ENCODE measurements at places on chromosomes 7 and 10.

- no peak for DNase-seq
These were observed 261.3 kb downstream of the TCERG1L start for GRCh38 chr10:131050162-131050766.

- DNase-seq: no peak
These were observed 118.1 kb downstream of the SEMA3D start for GRCh38 chr7:85068799-85069198.

DNA sequence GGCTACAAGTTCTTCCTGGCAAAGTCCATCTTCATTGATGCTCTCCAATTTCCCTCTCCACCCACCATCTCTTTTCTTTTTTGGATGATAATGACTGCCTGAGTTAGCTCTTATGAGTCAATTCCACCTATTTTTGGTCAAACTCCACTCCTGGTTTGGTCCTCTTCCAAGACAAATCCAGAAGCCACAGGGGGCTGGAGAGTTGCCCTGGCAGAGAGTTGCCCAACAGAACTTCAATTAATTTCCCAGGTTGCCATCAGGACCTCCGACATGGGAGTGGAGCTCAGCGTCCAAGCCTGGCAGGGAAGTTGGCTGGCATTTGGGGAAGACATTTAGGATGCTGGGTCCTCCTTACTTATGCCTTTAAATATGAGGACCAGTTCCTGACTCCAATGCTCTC lies 29.2 kb upstream of the KCNMA1 start:
- no peak for DNase-seq

- DNase-seq: no peak
These were observed 5.4 kb upstream of the CEP41 start for GRCh38 chr7:130446259-130446658.

DNA sequence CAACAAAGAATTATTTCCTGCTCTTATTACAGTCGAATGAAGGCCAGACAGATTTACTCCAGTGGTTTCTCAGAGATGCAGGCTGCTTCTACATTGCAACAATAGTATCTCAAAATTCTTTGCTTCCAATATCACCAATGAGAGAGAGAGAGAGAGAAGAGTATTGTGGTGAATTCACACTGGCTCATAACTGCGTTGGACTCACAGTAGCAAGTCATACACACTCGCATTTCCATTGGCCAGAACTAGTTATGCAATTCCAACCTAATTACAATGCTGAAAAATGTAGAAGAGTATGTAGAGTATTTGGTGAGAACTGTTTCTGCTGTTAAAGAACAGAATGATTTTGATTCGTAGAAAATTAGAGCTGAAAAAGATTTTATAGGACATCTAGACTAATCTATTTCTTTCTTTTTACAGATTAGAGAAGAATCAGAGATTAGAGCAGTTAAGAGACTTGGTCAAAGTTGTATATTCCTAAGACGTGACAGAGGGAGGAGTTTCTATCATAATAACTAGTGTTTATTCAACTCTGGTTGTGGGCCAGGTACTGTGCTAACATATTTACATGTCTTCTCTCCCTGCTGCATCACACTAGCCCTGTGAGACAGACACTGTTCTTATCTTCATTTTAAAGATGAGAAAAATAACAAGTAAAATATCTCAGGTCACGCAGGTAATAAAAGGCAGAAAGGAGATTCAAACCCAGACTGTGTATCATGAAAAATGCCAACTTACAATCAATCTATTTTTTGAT lies 34.6 kb upstream of the PDK4 start:
- no peak for DNase-seq

DNA sequence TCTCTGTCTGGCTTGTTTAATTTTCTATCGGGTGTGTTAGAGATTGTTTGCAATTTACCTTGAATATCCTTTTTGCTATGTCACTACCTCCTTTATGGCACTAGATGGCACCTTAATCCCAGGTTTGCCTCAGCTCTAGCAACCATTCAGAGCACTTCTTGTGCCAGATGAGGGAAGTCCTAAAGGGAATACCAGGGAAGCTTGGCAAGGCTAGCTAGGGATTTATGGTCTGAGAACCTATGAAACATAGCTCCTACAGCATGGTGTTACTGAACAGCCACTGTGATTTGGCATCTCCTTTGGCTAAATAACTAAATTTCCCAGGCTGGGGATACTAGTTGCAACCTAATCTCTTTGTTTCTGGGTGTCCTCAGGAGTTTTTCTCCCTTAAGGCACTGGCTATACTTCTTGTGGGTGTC lies 69.0 kb upstream of the VOPP1 start:
- DNase-seq: no peak

All from stimulated activated CD4-positive, alpha-beta T cell treated with anti-CD3 and anti-CD28 coated beads, Interleukin-1b, Interleukin-23, amount 100 ng/mL, for 1 hour (primary cell).